Bone marrow (tissue), 2 donors: ENCODE measurements at places on chromosomes 7 and 10.

GRCh38 chr7:36045326-36045725 is 107.7 kb upstream of the EEPD1 start:
- DNase-seq = no peak

GRCh38 chr7:17624379-17624778 is 315.9 kb downstream of the SNX13 start:
- no peak for DNase-seq

DNA sequence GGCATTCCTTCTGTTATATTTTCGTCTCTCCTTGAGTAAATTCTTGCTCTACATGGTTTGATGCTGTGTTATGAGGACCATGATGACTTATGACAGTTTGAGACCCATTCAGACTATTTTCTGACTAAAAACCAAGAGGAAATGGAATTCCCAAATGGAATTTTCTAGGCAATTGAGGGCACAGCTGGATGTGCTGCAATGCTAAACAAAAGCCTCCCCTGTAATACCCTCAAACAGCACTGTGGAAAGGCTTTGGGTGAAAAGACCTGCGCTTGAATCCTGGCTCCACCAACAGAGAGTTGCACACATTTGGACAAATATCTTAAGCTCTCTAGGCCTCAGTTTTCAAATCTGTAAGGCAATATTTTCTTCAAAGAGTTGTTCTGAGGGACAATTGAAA is 129.1 kb downstream of the PRKG1 start:
- no peak for DNase-seq

- no peak for DNase-seq
Observed at GRCh38 chr10:132554053-132554990, 16.7 kb downstream of the INPP5A start.

- no peak for DNase-seq
Observed at GRCh38 chr7:121113288-121113687, 124.8 kb downstream of the CPED1 start.

- DNase-seq = no peak
Observed at GRCh38 chr10:15365692-15366091, 5.4 kb downstream of the FAM171A1 start.
